Activated T-helper 2 cell treated with anti-CD3 and anti-CD28 coated beads, Interferon-gamma antibody, Interleukin-2, Interleukin-4, amounts not matched to agents 10 μg/mL and 5 μg/mL and 100 μg/mL, durations not matched to agents 14 hours and 24 hours and 36 hours (primary cell): ENCODE measurements at places on chromosomes 1 and 21.

DNA sequence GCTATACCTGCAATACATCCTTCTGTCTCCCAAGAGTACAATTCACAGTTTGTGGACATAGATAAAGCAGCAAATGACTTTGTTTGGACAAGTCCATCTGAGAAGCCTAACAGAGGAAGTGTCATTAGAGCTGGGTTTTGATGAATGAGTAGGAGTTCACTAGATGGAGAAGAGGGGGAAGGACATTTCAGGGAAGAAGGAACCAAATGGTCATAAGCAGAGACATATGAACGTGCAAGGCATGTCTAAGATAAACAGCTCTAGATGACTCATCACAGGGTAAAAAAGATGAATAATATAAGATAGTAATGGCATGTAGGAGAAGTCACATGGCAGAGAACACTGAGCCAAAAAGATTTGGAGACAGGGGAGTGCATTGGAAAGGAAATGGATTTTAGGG lies 54.5 kb downstream of the HMGB4 start:
- DNase-seq: no peak

DNA sequence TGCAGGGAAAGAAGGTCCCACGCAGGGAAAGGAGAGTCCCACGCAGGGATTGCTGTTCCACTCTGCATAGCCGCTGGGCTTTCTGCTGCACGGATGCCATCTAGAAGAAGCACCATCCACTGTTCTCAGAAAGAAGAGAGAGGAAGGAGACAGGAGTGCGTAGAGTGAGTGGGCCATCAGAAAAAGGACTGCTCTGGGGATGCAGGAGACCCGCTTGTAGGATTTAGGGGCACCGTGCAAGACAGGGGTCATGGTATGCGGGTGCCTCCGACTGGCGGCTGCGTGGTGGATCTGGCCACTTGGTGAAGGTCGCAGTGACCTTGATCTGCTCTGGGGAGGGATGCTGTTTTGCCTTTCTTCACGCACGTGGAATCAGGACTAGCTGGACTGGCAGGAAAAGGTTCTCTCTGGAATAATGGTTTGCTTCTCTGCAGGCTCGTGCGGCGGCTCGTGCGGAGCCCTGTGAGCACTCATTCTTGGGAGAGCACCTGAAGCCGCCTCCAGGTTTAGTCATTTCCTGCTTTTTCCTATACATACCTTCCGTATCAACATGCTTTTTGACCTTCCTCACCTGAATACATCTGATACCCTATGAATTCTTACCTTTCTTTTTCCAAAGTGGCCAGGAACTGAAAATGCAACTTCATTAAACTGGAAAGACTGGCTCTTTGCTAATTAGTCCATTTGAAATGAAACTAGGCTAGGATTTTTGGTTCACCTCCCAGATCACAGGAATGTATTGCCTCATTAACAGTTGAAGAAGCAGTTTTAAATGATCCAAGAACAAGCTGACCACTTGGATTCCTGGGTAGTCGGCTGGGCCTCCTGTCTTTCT lies 181.6 kb downstream of the KIF26B start:
- no peak for DNase-seq

- DNase-seq: no peak
These were observed 67.1 kb downstream of the HIVEP3 start for GRCh38 chr1:41851589-41851988.

DNA sequence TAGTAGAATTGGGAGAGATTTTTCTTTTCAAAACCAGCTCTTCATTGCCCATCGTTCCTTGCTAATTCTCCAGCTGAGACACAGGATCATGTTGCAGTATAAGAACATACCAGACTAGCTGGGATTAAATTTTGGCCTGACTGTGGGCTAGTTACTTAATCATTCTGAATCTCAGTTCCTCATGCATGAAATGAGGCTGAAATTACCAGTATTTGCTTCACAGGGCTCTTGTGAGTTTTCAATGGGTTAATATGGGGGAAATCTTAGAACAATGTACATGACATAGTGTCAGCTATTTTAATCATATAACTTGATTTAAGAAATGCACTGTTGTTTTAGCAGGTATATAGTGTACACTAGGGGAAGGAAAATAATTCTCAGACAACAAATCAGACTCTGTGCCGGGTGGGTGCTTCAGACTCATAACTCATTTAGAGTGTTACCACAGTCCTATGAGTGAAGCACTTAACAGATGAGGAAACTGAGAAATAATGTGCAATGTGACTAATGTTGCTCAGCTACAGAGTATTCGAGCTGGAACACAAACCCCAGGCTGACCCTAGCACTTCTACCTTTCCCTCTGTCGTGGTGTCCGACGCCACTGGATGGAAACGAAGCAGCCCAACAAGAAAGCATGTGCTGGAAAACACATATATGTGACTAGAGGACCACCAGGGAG lies 137.6 kb upstream of the SGIP1 start:
- DNase-seq: no peak

DNA sequence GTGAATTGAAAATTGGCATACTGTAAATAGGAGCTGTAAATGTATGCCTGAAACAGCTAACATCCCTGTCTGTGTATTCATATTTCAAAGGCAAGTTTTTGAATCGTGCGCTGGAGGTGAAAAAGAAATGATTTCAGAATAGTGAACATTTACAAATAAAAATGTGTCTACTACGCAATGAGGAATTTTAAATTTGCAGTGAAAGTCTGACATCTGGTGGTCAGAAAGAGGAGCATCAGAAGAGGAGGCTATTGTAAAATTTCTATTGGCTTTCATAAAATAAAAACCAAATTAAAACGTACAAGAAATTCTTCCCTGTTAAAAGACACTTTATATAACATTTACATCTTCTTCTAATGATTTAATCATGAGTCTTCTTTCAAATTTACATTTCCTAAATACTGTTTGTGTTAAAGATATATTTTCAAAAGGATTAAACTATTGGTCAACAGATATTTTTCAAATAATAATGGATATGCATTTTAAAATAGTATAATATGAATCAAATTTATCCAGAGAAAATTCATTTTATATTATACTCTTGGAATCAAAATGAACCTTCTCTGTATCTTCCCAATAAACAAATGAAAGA lies 113.7 kb upstream of the RRP15 start:
- DNase-seq: no peak

DNA sequence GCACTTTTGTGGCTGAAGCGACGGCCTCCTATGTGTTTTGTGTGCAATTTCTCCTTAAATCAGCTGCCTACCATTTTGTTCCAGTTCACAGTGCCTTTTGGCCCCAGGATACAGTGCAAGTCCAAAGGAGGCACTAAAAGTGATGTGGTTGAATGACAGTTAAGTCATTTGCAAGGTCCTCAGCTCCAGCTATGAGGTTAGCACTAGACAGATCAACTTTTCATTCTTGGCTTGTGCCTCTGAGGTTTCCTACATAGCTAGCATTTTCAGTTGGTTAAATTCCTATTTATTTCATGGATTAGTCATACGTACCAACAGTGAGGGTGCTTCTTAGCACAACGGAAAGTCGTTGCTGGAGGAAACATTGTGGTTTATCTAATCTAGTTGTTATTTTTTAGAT lies 59.3 kb upstream of the NTPCR start:
- no peak for DNase-seq

DNA sequence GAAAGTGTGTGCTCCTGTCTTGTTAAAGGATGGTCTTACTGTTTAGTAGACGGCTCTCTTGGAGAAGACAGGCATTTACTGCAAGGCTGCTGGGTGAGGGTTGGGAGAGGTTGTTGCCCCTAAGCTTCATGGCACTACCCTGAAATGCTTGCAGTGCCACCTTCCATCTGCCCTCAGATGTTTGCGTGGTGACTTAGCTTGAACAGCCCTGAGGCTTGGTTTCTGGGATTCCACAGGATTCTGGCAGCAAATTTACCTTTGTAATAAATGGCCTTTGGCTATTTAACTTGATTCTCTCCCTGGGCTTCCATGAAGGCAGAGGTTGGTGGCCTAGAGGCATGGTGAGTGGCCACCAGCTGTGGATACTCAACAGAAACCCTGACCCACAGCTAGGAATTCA lies 11.6 kb downstream of the MTARC1 start:
- DNase-seq: no peak

GRCh38 chr1:96596226-96596922 lies 125.2 kb upstream of the PTBP2 start:
- no peak for DNase-seq

DNA sequence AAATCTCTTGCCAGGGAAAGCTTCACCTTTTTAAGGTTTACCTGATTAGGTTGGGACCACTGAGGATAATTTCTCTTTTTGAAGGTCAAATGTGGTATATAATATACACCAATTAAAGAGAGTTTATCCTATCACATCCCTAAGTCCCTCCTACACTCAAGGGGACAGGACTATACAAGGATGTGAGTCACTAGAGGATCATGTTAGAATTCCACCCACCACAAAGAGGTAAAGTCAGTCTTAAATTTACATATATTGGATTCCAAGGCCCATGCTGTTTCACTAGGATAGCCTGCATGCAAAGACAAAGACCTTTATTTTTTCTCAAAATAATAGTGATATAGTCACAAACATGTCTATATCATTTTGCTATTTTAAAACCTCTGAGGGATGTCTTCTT lies 164.4 kb downstream of the GIPC2 start:
- no peak for DNase-seq

DNA sequence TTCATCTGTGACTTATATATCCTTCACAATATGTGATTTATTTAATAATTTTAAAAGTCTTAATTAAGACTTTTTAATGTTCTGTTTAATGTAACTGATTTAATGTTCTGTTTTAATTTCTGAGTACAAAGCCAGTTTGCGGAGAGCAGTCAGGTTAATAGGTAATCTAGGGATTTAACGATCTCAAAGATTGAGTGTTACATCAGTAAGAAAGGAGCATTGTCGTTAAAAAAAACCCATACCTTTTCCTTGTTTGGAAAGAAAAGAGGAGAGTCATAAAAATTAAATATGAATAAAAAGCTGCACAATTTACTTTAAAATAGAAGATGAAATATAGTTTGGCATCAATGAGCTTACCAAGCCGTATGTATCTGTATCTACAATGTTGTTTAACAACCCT lies 621.4 kb downstream of the KIF26B start:
- DNase-seq: no peak

DNA sequence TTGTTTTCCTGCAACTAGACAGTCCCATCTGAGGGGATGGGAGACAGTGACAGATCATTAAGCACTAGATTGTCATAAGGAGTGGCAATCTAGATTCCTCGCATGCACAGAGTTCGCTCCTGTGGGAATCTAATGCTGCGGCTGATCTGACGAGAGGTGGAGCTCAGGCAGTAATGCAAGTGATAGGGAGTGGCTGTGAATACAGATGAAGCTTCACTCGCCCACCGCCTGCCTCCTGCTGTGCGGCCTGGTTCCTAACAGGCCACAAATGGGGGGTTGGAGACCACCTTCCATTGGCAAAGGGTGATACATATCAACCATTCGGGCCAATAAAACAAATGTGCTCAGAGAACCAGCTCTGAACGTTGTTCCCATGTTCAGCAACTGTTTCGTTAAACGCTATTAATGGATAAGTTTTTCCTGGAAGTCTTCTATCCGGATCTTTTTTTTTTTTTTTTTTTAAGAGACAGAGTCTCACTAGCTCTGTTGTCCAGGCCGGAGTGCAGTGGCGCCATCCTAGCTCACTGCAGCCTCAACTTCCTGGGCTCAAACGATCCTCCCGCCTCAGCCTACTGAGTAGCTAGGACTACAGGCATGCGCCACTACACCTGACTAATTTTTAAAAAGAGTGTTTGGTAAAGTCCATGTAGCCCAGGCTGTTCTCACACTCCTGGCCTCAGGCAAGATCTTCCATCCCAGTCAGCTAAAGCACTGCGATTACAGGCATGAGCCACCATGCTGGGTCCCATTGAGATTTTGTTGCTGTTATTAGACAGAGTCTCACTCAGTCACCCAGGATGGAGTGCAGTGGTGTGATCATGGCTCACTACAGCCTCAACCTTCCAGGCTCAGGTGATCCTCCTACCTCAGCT lies 8.7 kb upstream of the RSRP1 start:
- no peak for DNase-seq

GRCh38 chr1:51444534-51445192 lies 74.4 kb downstream of the EPS15 start:
- DNase-seq: no peak

DNA sequence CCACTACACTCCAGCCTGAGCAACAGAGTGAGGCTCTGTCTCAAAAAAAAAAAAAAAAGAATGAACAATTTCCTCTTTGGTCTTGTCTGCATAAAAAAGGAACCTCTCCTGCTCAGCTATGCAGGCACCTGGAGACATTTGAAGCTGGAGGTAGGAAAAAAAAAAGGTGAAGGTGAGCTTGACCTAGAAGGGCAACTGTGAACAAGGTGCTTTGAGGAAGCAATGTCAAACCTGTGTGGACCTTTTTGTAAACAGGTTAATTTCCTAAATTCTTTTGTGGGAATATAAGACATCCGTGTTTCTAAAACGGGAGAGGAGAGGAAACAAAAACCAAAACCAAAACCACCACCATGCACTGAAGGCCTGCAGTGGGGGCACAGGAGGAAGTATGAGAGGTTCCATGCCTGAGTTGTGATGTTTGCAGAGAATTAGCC lies 77.5 kb downstream of the SLC45A1 start:
- DNase-seq: no peak

DNA sequence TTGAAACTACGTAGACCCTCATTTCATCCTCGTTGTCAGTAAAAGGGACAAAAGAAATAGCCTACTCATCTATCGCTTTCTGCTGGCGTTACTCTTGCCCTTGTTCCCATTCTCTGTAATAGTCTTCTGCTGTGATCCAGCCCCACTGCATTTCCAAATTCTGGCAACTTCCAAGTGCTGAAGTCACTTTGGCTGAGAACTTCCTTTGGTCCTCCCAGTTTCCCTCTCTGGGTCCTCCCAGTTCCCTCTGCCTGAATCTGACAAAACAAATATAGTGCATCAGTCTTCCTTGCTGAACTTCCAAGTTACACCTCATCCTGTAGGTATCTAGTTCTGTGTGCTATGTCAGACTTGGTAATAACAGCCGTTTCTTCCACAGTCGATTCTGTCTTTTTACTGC lies 47.0 kb upstream of the PLA2G4A start:
- DNase-seq: no peak
